ENCODE measurements at places on chromosomes 16 and 17.

DNA sequence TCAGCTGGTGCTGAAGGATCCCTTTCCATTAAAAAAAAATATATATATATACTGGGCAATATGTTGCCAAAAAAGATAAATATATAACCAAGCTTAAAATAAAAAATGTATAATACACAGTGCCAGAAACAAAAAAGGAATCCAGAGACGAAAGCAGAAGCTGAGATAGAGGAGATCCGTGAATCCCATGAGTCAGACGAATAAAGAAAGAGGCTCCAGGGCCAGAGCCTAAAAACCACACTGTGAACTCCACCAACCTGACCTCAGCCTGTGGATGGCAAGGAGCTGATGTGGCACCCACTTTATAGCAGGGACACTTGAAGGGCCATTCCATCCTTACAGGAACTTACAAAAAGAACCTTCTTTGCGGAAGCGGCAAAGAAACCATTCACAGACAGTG is 34.8 kb downstream of the PITPNM3 start:
- no peak for DNase-seq

- no peak for DNase-seq
Observed at GRCh38 chr17:51860954-51861561, 297.5 kb downstream of the CA10 start.

DNA sequence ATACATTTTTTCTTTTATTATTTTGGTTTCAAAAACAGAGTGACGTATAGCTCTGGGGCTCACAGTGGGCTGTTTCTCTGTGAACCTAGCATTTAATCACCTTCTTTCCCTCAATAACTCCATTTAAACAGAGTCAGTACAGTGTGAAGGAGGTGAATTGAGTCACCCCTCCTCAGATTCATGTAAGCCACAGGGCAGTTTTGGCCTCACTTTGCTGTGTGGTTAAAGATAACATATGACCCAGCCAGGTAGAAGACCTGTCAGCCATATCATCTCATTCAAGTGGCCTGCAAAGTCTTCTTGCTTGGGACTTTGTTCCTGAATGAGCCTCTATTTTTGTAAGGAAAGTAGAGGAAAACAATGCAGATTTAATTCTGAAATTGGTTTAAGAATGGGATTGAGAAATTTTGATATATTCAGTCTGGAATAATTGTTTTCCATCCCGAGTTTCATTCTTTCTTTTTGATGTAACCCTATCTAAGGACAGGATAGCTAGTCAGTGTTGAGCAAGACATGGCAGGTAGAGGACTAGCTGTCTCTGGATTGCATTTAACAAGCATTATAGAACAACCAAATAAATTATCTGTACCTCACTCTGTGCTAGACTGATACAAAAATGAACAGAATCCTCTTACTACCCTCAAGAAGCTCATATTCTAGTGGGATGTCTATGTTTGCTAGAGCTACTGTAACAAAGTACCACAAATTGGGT is 13.1 kb downstream of the MAP2K6 start:
- DNase-seq: no peak

DNA sequence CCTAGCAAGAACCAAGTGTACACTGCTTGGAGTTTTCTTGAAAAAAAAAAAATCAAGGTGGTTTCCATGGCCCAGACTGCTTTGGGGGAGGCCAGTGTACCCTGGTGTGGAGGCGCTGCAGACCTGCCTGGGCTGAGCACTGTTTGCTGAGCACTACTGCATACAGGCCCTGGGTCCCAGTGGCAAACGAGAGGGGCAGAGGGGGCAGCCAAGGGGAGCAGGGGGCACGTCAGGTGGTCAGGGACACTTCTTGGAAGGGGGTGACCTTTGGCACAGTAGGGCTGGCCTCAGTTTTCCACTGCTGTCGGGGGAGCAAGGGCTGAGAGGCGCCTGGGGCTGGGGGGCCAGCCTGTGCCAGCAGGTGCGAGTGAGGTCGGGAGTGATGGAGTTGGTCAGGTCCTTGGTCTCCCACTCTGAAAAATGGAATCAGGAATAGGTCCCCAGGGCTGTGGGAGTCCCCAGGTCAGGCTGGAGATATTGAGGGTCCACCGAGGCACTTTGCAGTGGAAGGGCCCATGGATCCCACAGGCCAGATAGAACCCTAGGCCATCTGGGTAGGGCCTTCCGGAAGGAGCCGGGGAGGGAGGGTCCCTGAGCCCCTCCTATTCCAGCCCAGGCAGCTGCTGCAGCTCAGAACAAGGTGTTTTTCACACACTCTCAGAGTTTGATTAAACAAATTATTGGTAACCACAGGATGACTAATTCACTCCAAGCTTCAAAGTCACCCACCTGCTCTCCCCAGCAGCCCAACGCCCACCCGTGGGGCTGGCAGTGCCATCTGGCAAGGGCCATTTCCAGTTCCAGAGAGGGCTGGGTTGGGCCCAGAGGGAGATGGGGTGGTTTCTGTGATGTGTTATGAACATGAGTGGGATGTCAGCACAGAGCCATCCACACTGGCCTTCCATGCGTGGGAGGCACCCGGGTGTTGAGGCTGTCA is 3.5 kb downstream of the ZFPM1 start:
- DNase-seq: no peak

DNA sequence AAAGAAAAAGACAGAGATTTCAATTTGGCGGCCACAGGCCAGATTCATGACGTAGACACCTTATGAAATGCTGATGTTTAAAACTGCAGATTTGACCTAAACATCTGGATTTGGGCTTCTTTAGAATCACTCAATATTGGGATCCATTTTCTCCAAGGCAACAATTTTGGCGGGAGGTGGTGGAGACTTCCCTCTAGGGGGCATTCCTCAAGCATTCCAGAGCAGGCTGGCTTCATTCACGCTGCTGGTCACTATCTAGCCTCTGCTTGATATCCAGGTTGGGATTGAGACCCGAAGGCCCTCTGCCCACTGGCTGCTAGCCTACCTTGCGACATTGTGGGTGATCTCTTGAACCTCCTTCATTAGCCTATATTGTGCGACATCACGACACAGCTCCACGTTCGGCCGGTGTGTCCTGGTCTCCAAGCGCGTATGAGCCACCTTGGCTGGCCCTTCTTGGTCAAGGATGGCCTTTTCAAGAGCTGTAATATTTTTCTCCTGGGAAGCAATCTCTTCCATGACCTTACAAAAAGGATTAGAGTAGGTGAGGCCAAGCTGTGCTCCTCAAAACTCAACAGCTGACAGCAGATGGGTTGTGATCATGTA is 24.5 kb downstream of the FBXO39 start:
- DNase-seq: no peak

- DNase-seq: no peak
Observed at GRCh38 chr17:73899839-73900238, 255.6 kb upstream of the SDK2 start.

GRCh38 chr17:65537845-65538674 is 23.4 kb downstream of the AXIN2 start:
- no peak for DNase-seq

DNA sequence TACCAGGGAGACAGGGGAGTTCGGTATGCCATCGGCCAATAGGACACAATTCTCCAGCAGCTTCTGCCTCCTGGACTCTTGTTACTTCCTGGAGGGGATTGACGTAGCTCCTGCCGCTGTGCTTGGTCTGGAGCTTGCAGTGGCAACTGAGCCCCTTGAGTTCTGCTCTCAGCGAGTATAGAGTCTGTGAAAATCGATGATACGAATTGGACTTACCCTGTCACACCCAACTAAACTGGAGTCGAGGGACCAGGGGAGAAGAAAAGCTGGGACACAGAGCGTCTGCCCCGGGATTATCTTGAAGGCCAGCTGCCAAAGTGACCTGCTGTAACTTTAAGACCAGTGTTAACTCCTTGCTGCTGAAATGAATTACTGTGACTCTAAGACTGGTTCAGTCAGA is 22.2 kb downstream of the SEC14L1 start:
- DNase-seq: no peak

GRCh38 chr16:86243123-86243473 is 267.2 kb upstream of the FOXF1 start:
- DNase-seq: no peak

DNA sequence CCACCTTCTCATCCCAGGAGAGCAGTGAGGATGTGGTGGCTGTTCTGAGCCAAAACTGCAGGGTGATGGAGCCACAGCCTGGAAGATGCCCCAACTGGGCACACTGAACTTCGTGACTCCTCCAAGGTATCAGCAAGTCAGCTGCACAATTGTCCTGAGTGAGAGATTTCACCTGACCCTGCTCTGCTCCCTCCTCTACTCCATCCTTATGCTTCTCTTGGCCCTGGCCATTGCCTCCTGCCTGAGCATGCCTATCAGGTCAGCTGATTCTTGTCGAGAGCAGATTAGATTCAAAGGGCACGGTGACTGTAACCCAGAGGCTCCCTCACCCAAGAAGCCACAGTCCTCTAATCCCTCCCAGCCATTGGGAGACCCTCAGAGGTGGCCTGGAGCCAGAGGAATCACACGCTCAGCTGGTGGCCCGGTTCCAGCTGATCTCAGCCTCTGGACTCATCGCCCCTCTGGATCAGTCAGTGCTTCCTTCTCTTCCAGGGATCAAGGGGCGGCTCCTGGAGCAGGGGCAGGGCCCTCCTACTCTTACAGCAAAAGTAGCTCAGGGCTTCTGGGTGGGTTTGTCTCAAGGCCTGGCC is 7.0 kb upstream of the CYB561 start:
- DNase-seq: no peak

GRCh38 chr17:78355045-78355641 is 4.7 kb downstream of the SOCS3 start:
- no peak for DNase-seq

DNA sequence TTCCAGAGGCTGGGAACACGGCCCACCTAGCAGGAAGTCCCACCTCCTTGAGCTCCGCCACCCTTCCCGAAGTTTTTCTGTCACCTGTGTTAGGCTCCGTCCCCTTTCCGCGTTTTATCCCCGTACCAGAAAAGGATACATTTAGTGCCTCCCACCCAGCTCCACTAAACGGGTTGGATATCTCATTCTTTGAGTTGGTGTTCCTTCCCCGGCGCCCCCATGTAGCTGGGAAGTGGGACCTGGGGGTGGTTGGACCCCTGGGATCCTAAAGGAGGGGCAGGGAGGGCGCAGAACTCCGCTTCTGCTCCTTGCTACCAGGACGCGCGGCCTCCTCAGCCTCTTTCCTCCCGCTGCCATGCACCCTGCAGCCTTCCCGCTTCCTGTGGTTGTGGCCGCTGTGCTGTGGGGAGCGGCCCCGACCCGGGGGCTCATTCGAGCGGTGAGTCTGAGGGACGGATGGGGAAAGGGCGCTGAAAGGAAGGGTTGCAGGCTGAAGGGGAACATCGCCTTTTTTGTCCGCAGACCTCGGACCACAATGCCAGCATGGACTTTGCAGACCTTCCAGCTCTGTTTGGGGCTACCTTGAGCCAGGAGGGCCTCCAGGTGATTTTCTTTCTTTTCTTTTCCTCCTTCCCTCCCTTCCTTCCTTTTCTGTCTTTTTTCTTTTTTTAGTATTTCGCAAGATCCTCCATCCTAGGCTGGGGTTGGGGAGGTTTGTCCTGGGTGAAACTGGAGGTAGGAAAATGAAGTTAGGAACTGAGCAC is 669 bp downstream of the RNF167 start:
- no peak for DNase-seq

- no peak for DNase-seq
Observed at GRCh38 chr16:27625050-27625697, 75.2 kb downstream of the KATNIP start.

- no peak for DNase-seq
Observed at GRCh38 chr16:87832137-87832527, 37.2 kb downstream of the SLC7A5 start.

- DNase-seq: no peak
Observed at GRCh38 chr16:70647441-70648359, 1.3 kb downstream of the IL34 start.

GRCh38 chr17:30520882-30521281 is 43.7 kb downstream of the GOSR1 start:
- no peak for DNase-seq

DNA sequence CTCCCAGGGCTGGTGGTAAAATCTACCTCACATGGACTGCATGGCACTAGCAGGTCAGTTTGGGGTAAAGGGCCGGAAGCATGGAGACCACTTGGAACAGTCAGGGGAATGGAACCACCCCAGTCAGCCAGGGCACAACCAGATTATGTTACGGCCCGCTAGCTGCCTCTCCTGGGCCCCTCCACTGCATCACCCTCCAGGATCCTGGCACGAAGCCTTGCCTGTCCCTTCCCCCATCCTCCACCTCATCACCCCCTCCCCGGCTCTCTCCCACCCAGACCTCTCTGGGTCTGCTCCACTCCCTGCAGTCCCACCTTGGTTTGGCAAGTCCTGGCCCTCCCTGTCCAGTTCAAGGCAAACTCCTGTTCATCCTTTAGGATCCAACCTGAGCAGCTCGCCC is 91.7 kb downstream of the CLEC16A start:
- DNase-seq: no peak

- DNase-seq: no peak
Observed at GRCh38 chr17:36848008-36848902, 89.0 kb upstream of the LHX1 start.

- DNase-seq: no peak
Observed at GRCh38 chr16:89334461-89334860, 117.0 kb downstream of the ZNF778 start.

DNA sequence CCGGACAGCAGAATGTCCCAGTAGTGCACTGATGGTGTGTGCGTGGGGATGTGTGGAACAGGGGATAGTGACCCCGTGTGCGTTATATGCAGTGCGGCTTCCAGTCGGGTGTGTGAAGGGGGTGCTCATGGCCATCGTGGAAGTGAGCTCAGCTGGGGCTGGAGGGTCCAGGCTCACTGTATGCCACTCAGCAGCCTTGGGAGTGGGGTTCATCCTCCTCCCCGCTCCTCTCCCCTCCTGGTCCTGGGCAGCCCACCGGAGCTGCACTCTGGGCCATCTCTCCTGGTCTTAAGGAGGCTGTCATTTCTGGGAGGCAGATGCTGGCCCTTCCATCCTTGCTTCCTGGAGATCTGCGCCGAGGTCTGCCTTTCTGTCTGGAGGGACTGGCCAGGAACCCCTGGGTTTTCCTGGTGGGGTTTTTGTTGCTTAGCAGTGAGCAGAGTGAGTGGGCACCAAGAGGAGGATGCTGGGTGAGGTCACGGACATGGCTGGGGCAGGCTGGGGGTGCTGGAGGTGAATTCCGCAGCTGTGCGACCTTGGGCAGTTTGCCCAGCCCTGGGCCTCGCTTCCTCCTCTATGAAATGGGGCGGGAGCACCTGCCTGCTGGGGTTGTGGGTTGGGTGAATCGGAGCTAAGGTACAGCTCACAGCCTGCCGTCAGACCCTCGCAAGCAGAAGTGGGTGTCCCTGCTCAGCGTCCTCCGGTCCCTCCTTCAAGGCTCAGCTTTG is 164.1 kb downstream of the SEC14L1 start:
- no peak for DNase-seq

All from stimulated activated CD8-positive, alpha-beta memory T cell treated with anti-CD3 and anti-CD28 coated beads, Interleukin-15, amount 100 ng/mL, for 1 hour (primary cell).